Parietal lobe (tissue), 2 donors: ENCODE measurements at places on chromosomes 11 and 22. TPM values are rescaled to one million over a fixed set of nuclear protein-coding genes. Genes with fewer than 3 reads are reported as not detected.

The UBQLN3 gene
- 1.3 TPM for total RNA-seq

The MGAT3 gene
- 26.6 TPM for total RNA-seq

The UPB1 gene
- 0.94 TPM for total RNA-seq

The SAA2 gene
- total RNA-seq, result not detected

The MS4A4A gene
- not detected for total RNA-seq

The OR4A16 gene
- total RNA-seq, result not detected

The CCDC73 gene
- not detected for total RNA-seq

The FHIP1B gene
- 35.7 TPM for total RNA-seq

The CEND1 gene
- 11.3 TPM for total RNA-seq
